ENCODE measurements at places on chromosomes 4 and X.
A peak's percentile ranks its signal among the peaks of the same experiment; 100 is the strongest.

DNA sequence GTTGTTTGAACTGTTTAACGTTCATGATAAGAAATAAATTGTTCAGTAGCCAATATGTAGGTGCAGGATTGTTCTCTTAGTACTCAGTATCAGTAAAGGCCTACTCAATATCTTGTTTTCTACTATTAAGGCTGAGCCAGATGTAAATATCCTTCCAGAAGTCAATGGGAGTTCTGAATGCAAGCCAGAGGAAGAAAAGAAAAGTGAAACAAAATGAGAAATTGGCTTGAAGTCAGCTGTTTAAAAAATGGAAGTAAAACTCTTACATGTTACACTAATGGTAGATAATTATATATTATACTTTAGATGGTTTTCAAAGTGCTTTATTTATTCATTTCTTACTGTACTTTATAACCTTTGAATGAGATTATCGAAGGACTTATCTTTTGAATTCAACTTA lies 1417.9 kb downstream of the ADGRL3 start:
- DNase-seq: no peak

- DNase-seq: no peak
These were observed 129.6 kb downstream of the DHRSX start for GRCh38 chrX:2371026-2371711.

DNA sequence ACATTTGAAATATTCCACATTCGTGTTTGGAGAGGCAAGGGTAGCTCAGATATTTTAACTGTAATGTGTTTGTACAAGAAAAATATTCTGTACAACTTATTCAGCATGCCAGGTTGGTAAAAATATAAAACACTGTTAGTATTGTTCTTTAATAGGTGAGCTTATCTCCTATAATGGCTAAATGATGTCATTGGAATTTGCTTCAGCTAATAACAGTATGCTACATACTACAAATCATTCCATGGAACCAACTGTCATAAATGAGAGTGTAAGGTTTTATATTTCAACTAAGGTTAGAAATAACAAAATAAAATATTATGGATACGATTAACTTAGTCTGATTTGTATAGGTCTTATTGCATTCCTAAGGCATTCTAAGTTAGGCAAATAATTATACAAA lies 206.6 kb downstream of the ADGRL3 start:
- DNase-seq: no peak

DNA sequence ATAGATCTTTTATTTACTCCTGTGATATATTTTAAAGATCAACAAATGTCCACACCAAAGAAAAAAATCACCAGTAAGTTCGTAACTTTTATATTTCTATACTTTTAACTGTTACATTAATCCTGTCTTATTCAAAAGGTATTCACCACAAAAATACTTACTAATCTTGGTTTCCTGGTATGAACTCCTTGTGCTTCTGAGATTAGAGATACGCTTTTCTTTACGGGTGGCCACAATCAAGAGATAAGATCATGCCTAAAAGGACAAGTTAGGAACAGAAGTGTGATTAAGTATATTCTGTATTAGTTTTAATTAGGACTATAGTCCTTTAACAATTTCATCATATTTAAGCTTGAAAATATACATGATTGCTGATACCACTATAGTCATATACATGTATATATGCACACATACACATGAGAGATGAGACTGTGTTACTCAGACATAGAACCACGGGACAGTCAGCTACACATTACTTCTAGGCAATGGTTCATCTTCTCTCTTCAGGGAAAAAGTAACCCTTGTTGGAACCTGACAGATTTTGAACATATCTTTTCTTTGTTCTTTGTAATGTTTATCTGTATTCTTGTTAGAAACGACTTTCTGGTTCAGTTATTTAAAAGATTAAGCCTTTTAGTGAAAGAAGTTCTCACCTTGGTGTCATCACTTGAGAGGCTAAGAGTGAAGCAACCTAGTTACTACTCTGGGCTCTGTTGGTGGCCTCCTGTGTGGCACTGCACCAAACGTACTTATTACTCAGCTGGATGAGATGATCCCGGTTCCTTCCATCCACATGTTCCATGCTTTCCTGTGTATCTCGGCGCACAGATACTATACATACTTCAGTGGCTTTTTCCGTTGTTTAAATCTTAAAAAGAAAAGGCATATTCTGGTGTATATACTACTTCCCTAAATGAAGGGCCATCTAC lies 146.1 kb downstream of the CBR4 start:
- no peak for DNase-seq

DNA sequence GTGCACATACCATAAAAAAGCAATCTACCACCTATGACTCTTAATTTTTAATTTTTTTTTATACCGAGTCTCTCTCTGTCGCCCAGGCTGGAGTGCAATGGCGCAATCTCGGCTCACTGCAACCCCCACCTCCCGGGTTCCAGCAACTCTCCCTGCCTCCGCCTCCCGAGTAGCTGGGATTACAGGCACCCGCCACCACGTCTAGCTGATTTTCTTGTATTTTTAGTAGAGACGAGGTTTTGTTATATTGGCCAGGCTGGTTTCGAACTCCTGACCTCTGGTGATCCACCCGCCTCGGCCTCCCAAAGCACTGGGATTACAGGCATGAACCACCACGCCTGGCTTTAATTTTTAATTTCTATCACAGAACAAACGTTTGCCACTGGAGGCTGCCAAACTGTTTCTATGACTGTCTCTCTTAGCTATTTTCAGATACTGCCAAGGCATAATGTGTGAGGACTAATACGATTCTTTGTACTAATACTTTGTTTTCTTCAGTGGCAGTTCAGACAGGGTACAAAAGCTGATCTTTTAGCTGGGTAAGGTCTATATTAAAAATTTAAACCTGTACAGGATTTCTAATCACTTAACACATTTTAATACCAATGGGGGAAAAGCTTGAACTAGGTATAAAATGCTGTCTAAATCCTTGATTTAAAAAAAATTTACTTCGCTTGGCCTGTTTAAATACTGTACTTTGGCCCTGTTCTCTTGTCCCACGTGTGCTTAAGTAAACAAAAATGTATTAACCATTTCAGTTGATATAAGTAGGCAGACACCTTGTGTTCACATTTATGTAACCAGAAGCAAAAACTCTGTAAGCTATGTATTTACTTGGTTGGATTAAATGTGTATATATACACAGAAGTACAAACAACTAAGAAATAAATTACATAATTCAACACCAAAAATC lies 2.3 kb downstream of the PGRMC2 start:
- no peak for DNase-seq

DNA sequence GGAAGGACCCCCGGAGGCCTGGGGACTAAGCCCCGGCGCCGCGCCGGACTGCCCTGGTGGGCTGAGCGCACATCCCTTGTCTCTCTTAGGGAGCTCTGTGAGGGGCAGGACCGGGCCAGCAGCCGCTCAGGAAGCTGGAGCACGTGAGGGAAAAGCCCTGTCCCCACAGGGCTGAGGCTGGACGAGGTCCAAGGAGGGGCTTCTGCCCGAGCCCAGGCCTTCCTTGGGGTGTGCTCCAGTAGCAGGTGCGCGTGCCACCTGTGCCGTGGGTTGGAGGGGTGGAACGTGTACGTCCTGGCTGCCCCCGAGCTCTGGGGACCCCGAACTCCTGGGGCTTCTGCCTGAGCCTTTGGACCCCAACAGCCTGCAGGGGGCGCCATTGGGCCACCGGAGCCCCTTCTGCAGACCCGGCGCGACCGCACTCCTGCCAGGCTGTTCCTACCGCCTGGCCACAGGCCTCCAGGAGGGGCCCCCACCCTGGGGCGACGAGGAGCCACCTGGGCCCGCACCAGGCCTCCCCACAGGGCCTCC lies 27.2 kb downstream of the TACC3 start:
- DNase-seq: peak; percentile 76

GRCh38 chrX:11478911-11479310 lies 185.7 kb downstream of the AMELX start:
- no peak for DNase-seq

DNA sequence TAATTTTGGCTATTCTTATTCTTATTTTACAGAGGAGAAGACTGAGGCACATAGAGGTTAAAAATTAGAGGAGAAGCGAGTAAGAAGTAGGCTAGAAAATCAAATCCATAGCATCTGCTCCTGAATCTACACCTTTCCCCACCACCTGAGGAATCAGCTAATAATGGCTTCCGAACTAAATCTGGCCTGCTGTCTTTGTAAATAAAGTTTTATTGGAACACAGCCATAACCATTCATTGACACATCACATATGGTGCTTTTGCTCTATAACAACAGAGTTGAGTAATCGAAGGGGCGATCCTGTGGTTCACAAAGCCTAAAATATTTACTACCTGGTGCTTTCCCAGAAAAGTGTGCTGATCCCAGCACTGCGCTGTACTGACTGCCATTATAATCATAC lies 38.2 kb downstream of the F11 start:
- no peak for DNase-seq

GRCh38 chr4:30460818-30461217 lies 259.4 kb upstream of the PCDH7 start:
- no peak for DNase-seq

- no peak for DNase-seq
These were observed 28.9 kb upstream of the DRP2 start for GRCh38 chrX:101190736-101191135.

GRCh38 chr4:70703619-70704214 lies 15.4 kb downstream of the UTP3 start:
- no peak for DNase-seq

GRCh38 chr4:93436000-93436626 lies 392.4 kb upstream of the ATOH1 start:
- DNase-seq: no peak

DNA sequence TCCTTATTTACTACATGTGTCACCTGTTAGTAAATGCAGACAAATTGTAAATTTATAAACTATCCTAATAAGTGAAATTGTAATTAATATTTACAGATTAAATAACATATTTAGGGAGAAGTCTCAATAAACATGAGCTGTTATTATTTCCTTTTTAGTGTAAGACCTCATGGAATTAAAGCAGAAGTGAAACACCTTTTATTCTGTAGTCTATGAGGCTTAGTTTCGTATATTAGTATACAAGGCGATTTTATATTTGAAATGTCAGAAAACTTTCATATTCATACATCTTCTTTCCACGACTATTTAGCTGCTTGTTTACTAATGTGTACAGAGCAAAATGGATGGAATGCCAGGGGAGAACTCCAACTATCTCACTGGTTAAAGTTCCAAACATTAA lies 414.4 kb downstream of the ARHGAP24 start:
- DNase-seq: no peak

DNA sequence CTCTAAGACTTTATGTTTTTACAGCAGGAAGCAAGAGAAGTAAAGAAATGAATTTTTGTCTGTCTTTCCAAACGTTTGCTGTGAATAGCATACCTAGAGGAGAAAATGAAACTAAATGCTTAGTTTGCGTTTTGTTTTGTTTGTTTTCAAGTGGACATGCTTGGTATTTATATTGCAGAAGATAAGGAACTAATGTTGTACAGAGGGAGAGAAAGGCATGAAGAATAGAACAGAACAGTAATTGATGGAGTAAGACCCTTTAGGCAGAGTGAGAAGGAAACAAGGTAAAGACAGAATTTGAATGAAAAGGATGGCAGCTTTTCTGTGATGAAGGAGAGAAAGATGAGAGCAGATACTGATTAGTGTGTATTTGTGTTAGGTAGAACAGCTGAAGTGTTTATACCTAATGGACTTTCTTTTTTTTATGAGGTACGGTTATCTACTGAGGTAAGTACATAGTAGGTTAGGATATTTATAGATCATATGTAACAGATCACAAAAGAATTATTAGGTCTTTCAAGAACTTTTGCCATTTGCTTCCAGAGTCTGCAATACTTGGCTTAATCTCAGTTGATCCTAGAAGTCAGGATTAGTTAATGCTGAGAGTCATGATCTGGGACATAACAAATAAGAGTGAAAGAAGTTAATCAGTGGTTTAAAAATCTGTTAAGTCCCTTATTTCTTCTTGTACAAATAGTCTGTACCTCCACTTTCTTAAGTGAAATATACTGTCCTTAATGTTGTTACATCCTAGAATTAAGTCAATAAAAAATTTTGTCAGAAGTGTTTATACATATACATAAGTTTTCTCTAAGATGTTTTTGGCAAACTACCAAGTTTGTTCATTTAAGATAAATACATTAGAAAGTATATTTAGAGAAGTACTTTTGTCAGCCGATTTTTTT lies 36.8 kb downstream of the FABP2 start:
- no peak for DNase-seq

DNA sequence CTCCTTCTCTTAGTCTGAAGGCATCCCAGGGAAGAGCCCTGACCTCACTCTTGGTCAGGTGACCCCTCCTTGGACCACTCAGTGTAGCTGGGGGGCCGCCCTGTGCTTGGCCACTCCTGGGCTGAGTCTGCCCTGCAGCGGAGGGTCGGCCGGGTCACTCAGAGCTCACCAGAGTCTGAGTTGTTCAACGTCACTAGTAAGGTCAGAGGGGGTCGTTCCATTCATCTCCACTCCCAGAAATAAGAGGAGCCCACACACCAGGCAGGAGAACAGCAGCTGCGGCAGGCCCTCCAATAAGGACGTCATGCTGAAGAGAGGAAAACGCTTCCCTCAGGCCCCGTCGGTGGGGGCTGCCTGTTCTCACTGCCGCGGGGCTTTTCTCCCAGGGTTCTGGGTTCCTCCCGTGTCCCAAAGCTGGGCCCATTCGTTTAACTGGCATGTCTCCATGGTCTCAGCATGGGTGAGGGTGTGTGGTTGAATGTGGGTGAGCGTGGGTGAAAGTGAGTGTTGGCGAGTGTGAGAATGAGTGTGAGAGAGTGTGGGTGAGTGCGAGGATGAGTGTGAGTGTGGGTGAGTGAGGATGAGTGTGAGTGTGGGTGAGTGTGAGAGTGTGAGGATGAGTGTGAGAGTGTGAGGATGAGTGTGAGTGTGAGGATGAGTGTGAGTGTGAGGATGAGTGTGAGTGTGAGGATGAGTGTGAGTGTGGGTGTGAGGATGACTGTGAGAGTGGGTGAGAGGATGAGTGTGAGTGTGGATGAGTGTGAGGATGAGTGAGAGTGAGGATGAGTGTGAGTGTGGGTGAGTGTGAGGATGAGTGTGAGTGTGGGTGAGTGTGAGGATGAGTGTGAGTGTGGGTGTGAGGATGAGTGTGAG lies 47.7 kb downstream of the ING2 start:
- DNase-seq: no peak

- no peak for DNase-seq
These were observed 50.4 kb downstream of the TBC1D9 start for GRCh38 chr4:140705625-140706275.

- no peak for DNase-seq
These were observed 313.2 kb downstream of the ANTXR2 start for GRCh38 chr4:79759793-79760192.

DNA sequence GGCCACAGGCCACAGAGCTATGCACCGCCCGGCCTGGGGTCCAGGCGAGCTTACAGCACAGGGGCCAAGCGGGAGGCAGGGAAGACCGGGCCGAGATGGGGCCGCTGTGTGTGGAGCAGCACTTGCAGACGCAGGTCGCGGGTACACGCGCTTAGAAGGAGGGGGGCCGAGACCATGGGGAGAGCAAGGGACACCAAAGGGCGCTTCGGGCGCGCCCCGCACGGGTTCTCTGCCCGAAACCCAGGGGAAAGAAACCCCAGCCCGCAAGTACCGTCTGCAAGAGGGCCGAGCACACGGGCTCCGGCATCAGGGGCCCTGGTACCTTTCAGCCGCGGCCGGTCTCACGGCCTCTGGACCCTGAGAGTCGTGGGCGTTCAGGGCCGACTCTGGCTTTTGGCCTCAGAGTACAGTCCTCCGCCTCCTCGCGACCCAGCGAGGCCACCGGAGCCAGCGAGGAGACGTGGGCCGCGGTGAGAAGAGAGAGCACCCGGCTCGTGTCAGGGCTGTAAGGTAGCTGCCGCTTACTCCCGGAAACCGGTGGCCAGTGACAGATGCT lies 342 bp downstream of the EOLA2 start:
- DNase-seq: no peak

All from CD4-positive, alpha-beta T cell treated with Interleukin-10 for 1 hour (primary cell).